Lower leg skin (tissue), 4 donors: ENCODE measurements at places on chromosomes 1 and 21. TPM values are rescaled to one million over a fixed set of nuclear protein-coding genes. Genes with fewer than 3 reads are reported as not detected.
A peak's percentile ranks its signal among the peaks of the same experiment; 100 is the strongest.

The SYT14 gene
- 0.04 TPM for total RNA-seq

DNA sequence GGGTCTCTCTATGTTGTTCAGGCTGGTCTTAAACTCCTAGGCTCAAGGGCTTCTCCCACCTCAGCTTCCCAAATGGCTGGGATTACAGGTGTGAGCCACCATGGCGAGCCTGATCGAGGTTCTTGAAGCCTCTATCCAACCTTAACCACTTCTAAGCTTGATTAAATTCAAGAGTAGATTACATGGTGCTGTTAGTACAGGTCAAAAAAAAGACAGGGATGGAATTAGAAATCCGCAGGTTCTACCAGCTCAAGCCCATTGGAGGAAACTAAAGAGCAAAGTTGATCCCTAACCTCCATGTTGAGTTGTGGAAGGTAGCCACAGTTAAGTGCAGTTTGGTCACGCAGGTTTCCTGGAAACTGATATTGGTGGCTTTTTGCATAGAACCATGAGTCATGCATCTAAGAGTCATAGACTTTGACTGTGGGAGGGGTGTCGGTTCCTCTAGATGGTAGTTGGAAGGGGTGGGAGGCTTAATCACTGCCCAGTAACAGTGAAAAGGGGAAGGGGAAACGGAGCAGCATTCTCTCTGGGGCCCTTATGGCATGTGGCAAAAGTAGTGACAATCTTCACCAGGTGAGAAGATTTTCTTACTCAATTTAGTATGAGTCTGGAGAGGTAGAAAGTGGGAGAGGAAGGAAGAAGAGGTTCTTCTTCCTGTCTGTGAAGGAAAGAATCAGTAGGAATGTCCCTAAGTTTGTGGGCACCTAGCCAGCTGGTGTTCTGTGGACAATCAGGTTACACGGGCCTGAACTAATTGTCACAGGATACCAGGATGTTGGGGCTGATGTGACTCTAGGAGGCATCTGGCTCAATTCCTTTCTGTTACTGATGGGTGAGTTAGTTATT is 7.0 kb downstream of the CD53 start:
- DNase-seq, result no peak

- DNase-seq, result no peak
Observed at GRCh38 chr1:203537806-203538464, 44.0 kb downstream of the OPTC start.

The LAD1 gene
- 285 TPM for total RNA-seq

The DAB1 gene
- not detected for total RNA-seq

DNA sequence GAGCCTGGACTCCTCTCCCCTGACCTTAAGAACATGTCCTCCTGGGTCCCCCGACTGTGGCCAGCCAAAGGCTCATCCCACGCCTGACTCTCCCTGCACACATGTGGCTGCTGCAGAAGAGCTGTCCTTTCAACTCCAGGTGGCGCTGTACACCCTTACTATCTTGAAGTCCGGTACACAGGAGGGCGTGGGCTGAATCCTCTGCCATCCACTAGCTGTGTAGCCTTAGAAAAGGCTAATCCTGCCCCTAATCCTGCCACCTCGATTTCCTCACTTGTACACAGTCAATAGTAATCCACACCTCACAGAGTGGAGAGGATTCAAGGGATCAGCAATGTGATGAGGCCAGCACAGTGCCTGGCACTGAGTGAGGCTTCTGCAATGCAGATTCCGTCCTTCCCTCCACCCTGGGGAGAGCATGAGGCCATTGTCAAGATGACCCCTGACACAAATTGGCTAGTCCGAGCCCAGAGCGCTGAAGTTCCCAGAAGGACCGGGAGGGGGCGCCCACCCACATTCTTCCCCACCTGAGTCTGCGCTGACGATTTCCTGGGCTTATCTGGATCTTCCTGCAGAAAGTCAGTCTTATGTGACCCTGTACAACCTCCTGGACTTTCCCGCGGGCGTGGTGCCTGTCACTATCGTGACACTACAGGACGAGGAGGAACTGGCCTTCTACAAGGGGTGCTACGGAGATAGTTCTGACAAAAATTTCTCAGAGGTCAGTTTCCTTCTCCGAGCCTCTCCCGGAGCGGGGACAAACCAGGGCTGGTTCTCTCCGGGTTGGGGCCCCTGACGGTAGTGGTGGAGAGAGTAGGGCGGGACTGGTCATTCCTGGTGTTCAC is 47.1 kb upstream of the DMBX1 start:
- peak; percentile 42 for DNase-seq

DNA sequence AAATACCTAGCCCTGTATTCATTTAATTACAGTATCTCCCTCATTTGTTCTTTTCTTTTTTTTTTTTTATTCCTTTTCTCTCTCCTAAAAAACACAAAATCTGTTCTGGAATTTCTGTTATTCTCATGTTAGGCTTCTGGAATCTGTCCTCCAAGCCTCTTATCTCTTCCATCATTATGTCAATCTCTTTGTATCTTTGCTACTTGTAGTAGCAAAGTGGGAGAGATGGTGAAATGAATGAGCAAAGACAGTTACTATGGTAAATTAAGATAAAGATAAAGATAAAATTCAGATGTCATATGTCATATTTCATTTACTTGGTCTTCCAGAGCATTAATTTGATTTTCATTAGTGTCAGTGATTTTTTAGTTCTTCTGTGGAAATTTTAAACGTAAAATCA is 155.1 kb downstream of the FGGY start:
- no peak for DNase-seq

DNA sequence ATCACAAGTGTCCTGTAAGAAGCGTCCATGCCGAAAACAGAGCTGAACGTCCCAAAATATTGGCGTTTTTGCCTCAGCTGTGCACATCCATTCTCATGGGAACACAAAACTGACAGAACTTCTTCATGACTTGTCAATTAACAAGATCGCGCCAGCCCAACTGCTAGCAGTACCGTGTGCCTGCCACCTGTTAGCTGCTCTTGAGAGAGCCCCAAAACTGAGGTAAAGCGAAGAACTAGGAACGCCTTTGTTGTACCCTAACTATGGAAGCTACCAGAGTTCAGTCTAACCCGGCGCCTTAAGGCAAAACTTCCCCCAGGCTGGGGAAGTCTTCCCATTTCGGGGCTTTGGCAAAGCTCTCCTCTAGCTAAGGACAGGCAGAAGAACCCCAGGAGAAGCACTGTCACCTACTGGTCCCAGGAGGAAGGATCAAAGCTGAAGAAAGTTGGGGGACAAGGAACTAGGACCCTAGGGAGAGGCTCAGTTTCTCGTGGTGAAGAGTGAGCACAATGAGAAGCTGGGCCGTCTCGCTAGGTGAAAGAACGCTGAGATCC is 719 bp downstream of the EYA3 start:
- no peak for DNase-seq

DNA sequence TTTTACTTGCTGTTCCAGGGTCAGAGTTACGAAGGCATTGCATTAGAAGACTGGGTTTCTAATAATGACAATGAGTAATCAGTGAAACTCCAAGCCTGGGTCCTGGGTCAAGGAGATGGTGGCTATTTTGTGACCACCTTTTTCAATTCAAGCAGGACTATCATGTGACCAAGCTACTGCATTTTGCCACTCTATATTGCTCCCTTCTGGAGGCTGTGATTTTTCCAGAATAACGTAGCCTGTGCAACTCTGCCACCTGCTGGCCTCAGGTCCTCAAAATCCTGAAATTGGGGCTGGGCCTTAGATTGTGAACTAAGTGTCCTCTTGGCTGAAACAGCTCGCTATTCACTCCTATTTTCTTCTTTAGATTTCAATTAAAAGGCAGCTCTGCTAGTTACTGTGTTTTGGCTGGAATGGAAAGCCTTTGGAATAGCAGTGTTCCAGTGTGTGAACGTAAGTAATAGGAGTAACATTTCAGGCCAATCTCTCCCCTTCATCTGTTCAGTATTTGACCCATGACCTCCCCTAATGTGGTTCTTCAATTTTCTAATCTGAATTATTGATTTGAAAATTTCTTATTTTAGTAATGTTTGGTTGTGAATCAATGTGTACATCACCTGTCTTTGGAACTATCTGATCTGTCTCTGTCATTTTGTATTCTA is 52.9 kb upstream of the CD46 start:
- DNase-seq, result peak; percentile 31

The IRF6 gene
- total RNA-seq, result 198 TPM

The TOMM40L gene
- total RNA-seq, result 3.8 TPM

The PCSK9 gene
- total RNA-seq, result 1.2 TPM
